ENCODE measurements at places on chromosomes 7 and 10.

DNA sequence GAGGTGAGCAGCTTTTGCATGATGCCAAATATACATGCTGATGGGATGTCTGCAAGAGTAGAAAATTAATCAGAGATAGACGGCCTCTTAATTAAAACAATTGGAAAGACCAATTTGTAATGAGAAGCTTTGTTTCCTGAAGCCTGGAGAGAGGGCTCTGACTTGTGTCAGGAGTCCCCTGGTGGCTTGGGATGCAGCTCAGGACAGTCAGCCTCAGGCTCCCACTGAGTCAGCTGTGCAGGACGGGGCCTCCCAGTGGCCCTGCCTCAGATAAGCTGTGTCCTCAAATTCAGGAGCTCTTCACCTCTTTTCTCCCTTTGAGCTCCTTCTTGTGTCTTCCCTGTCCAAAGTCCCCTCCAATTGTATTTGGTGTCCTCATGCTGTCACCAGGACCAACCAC lies 438.9 kb upstream of the PODXL start:
- DNase-seq = no peak

- no peak for DNase-seq
These were observed 343.3 kb upstream of the MKI67 start for GRCh38 chr10:128469515-128469914.

DNA sequence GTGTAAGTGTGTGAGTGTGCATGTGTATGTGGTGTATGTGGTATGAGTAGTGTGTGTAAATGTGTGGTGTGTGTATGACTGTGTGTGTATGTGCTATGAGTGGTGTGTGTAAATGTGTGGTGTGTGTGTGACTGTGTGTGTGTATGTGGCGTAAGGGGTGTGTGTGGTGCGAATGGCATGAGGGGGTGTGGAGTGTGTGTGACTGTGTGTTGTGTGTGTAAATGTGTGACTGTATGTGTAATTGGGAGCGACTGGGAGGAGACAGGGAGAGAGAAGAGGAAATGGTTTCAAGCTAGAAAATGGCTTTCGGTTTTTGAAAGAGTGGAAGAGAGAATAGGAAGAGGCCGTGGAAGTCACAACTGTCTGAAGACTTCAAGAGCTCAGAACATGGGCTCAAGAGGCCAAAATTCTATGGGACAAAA lies 23.6 kb upstream of the GATAD1 start:
- no peak for DNase-seq

DNA sequence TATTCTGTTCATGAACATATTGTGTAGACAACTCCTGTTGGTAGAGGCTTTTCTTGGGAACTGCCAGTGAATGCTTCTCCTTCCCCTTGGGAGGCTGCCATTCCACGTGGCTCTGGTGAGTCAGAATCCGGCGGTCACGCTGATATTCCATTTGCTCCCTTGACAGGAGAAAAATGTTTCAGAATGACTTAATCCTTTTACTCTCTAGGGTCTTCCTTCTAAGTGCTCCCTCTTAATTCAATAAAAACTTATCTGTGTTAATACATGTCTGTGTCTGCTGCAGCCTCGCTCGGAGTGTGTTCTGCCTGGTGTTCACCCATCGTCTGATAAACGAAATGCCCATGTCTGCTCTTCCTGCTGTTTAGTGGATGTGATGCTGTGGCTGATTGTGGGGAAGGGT lies 278.6 kb downstream of the ARHGAP12 start:
- no peak for DNase-seq

DNA sequence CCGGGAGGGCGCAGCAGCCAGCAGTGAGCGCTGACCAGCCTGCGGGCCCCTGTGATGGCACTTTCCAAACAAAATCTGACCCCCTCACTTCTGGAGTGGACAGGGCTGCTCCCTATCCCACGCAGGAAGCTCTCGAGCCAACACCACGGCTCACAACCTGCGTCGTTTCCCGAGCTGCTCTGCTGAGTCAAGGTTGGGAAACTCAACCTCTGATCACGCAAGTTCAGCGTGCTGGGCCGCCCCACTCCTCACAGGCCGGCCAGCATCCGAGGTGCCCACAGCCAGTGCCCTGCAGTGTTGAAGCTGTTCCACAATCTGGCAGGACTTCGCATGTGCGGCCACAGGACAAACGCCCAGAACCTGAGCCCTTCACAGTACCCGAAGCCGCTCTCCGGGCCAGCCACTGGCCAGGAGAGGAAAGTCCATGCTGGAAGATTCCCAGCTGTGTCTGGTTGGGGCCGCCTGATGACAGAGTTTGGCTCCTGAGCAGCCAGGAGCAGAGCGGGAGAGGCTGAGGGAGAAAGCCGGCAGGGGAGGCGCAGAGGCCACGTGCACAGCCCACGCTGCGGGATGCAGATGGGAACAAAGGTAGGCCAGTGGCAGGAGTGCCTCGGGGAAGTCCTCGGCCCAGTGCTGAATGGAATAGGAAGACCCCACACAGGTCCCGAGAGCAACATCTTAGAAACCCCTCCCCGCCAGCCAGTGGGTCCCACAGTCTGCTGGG lies 263.3 kb upstream of the TCERG1L start:
- DNase-seq = no peak

DNA sequence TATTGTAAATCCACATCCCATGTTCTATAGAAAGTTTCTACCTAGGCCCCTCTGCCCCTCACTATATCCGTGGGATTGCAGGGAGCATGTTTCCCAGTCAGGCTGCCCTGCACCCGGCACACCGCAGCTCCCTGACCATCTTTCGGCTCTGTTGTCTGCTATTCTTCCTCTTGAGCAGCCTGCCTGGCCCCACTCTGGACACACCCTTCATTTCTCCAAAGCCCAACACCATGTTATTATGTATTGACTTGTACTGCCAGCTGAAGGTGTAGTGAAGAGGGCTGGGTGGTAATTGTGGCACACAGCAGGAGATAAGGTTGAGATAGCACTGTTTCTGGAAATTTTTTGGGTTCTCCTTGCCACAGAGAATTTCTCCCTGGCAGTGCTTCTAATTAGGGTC lies 9.8 kb downstream of the LRMDA start:
- DNase-seq = no peak
